ENCODE measurements at places on chromosomes 3 and 15.
A peak's percentile ranks its signal among the peaks of the same experiment; 100 is the strongest.

DNA sequence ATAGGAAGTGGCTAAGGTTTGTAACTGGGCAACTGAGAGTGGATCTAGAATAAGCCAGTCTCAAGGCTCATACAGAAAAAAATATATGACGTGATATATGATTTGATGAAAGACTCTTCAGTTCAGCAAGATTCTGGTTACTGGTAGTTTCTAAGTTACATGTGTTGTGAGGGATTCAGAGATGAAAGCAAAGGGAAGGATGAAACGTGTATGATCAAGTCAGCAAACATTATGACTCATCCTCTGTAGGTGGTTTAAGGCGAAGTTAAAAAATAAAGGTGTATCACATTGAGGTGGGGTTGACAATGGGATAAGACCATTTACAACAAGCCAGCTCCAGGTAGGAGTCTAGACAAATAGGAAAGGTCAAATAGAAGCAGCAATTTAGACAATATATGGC, 16.2 kb downstream of the TERC start:
- DNase-seq = no peak

- DNase-seq = no peak
These were observed 39.5 kb upstream of the GRM7 start for GRCh38 chr3:6821411-6821810.

GRCh38 chr3:46878781-46879436, 1.4 kb downstream of the PTH1R start:
- no peak for DNase-seq

DNA sequence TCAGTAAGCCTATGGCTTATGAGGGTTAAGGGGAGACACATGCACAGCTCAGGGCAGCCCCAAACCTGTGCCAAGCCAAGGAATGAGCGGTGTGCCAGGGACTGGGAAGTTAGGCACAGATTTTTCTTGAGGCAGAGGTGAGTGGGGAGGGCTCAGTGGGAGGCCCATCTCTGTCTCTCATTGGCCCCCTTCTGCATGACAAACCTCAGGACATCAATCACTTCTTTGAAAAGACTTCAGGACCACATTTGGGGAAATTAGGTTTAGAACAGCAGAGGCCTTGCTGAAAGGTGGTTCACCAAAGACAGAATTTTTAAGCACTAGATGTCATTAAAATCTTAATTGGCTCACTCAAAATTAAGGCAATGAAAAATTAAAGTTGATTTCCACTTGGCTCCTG, 57.2 kb downstream of the RAB11A start:
- DNase-seq = no peak

DNA sequence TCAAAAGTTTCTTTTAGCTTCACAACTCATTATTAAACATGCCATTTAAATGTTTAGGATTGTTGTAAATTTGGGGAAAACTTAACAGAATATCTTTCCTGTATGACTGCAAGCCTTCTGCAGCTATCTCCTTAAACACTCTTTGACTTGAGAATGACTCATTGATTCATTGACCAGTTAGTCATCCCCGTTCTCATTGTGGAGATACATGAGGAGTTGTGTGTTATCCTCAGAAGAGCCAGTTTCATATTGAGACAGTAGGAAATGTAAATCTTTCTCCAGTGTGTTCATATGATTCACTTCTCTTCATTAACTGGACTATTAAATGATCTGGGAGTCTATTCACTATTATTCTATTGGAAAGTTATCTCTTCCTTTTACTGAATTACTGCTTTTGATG, 83.0 kb downstream of the CRYGS start:
- peak; percentile 15 for DNase-seq

DNA sequence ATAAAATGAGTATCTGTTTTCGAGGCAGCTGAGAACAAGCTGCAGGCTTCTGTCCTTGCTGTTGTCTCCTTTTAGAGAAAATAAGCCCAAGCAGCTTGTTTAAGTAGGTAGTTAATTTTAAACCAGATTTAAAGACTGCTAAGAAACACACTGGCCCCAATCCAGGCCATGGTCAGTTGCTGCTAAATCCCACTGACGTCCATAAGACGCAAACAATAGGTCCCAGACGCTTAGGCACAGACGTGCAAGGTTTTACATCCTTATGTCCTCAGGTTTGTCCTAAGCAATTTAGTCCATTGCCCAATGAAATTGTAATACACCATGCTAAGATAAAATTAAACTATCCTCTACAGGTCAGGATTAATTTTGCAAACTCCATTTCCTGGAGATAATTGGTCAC, 120.0 kb upstream of the SNTN start:
- no peak for DNase-seq

- DNase-seq = no peak
These were observed 85.6 kb downstream of the LPP start for GRCh38 chr3:188239577-188239976.

DNA sequence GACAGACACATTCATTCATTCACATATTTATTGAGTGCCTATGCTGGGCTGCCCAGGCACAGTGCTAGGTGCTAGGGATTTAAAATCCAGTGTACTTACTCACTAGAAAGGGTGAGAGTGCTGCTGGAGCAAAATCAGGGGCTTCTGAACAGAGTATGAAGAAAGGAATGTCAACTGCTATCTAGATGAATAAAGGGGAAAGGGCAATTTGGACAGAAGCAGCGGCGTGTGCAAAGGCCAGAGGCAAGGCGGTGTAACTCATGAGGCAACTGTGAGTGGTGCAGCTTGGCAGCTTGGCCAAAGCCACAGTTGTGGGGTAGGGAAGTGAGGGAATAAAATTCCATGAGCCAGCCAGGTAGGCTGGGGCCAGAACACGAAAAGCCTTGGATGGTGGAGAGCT, 76.7 kb downstream of the RAD18 start:
- no peak for DNase-seq

DNA sequence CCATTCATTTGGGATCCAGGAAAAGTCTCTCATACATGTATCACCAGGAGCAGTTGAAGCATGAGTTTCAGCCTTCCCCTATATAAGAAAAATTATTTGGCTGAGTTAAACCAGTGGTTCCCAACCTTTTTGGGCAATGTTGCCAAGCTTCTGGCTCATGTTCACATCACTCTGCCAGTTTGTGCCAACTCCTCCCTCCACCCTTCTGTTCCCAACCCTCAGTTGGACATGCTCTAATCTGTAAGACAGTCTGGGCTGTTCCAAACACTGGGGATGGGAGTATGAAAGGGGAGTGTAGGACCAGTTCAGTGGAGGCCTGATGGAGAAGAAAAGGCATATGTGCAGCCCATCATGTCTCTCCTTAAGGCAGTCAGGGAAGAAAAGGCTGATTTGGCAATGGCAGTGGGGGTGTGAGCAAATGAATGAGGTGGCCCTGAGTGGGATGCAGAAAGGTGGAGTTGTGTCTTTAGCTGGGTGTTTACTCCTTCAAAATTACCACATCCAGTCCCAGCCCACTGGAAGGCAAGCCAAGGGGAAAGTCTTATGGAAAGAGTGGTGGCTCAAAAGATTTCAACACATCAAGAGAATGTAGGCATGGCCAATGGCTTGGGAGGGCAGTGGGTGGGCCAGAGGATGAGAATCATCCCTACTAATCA, 32.0 kb upstream of the PRICKLE2 start:
- no peak for DNase-seq

- DNase-seq = no peak
These were observed 347.9 kb downstream of the RBMS3 start for GRCh38 chr3:29628795-29629194.

DNA sequence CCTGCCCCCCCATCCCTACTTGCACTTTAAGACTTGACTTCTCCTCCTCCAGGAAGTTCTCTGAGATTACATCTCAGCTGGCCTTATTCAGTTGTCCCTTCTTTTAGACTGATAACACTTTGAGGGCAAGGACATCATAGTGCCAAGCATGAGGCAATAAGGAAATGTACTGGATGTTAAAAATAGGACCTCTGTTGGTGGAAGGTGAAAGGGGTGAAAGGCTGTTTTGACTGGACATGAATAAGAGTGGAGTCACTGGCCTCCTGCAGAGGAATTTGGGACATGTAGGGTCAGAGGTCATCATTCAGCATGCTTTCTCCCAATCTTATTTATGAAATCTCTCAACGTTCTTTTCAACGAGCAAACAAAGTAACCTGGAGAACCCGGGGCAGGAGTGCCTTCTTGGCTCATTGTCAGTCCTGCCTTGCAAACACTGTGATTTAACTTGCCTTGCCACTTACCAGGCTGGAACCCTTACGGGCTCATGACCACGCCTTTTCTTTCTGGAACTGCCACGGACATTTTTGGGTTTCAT, 38.6 kb downstream of the TRIM71 start:
- no peak for DNase-seq

DNA sequence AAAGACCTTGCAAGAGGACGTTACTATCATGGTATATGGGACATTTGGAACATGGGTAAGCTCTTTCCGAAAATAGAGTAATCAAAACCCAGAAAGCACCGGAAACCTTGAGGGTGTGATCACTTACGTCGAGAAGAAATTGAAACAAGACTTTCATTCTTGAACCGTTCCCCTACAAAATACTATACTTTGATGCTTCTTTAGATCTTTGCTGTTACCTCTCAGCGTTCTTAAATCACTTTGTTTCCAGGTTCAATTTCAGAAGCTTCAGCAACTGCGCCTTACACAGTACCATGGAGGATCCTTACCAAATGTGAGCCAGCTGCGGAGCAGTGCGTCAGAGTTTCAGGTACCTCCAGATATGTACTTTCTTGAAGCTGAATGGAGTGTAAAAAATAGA, 10.1 kb downstream of the CRTC3 start:
- DNase-seq = no peak
